ENCODE measurements at places on chromosomes 2 and 18.

- DNase-seq = no peak
Observed at GRCh38 chr18:10304853-10305252, 149.6 kb upstream of the APCDD1 start.

DNA sequence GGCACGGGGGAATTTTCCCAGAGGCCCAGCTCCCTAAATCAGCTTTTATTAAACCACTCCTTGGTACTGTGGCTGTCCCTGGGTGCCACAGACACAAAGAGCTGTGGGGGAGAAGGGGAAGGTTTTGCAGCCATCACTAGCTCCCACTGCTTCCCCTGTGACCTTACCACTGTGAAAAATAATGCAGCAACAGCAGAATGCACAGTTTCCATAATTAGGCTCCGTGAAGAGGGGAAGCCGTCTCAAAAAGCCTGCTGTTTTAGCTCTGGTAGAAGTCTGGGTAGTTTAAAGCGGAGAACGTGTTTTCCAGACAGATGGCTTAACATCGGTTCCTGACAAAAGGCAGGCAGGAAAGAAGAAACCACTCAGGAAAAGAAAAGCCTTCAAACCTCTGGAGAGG, 27.5 kb upstream of the CAB39 start:
- no peak for DNase-seq

DNA sequence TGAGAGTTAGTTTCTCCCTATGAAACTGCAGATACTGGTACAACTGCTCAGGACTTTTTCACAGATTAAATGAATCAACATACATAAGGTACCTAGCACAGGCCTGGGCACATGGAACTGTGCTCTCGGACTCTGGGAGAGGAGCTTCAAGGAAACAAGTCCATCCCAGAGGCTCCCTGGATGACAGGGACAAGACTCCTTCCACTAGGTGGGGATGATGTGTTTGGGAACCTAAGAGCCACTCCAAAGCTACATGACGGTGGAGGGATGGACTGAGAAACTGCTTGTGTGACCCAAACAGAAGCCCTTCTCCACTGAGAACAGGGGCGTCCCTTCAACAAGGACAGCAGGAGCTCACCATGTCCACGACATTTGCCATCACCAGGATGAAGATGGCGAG, 37.1 kb downstream of the CENPO start:
- no peak for DNase-seq

DNA sequence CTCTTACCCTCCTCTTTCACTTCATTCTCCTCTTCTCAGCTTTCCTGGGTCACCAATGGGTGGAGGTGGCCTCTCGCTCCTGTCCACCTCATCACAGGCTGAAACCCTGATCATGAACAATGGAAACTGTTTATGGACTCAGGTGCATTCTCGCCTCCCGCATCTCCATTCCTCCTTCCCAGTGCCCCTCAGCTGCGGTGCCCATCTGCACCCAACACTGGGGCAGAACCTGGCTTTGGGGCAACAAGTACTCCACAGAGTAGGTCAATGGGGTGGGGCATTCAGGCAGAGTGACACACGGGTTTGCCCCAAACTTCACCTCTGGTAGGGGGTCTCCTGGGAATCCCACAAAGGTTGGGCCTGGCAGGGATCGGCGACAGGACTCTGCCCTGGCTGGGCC, 199.5 kb downstream of the RTP5 start:
- DNase-seq = no peak

Data from GM06990 (cell line).